ENCODE measurements at places on chromosomes 6 and 20.
A peak's percentile ranks its signal among the peaks of the same experiment; 100 is the strongest.

DNA sequence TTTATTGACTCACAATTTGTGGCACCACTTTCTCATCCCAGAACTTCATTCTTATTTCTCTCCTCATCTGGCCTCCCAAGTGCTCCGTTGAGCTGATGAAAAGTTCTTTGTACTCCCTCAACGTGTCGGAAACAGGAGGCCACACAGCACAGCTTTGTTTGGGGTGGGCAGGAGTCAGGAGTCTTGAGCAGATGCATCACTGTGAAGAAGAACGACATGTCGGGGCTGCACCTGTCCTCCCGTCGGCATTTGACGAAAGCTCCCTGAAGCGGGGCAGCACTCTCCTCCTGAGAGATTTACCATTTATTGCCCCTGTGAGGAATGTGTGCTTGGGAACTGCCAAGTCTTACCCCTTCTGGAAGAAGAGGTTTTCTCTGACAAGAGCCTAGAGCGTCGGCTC lies 28.1 kb downstream of the TAF8 start:
- DNase-seq, result no peak

GRCh38 chr6:8642131-8642530 lies 206.8 kb upstream of the SLC35B3 start:
- no peak for DNase-seq

GRCh38 chr6:1385129-1386037 lies 4.0 kb upstream of the FOXF2 start:
- DNase-seq, result no peak

- DNase-seq, result no peak
These were observed 9.2 kb upstream of the BPIFB6 start for GRCh38 chr20:33022289-33022688.

- DNase-seq, result no peak
These were observed 89.3 kb downstream of the RNASET2 start for GRCh38 chr6:166866839-166867637.

DNA sequence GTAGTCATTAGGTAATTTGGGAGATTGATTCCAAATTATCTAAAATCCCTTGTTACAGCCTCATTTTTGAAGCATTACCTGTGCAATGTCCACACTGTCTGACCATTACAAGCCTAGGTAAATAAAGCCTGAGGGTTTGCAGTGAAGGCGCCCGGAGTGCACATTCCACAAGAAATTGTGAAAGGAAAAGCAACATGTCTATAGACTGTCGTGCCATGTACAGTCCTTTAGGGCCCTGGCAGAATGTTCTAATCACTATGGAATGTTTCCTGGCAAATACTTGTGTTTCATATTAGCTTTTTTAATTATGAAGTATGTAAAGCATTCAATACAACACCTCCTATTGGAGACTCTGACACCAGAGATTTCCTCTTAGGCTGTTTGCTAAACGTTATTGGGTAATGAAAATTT lies 28.9 kb downstream of the PREP start:
- no peak for DNase-seq

DNA sequence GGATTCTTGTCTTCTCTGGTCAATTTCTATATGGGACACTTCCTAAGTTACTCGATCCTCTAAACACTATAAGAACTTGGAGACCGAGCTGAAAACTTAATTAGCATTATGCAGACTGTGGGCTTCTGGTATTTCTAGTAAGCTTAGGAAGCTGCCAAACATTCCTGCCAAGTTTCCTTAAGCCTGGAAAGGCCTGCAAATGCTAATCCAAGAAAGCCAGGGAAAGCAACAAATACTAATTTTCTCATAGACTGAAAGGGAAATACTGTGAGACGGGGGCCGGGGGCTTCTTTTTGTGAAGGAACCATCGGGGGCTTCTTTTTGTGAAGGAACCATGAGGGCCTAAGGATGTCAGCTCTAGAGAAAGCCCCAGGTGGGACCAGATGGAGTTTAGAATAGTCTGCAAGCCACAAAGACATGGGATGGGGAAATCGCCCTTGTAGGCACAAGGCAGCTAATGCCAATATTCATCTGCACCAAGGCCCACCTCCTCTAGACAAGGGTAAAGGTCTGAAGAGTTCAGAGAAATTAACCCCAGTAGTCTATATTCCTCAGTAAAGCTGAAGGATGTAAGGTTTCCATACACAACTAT lies 332.4 kb upstream of the PRDM1 start:
- no peak for DNase-seq

DNA sequence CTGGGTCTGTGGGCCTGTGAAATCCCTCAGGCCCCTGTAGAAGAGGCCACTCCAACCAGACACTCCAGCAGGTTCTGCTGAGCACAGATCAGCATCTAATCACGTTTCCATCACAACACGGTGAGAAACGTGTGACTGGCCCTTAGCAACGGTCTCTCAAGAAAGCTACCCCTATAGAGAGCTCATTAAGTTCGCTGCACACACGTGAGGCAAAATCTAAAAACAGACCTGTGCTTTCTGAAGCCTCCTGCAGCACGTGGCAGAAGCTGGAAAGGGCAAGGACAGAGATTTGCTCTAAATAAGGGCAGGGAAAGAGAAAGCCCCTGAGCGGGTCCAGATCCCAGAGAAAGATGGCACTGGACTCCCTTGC lies 56.5 kb downstream of the GPR6 start:
- DNase-seq, result no peak

- no peak for DNase-seq
These were observed 107.4 kb downstream of the B3GAT2 start for GRCh38 chr6:70849348-70850069.

- no peak for DNase-seq
These were observed 252.7 kb downstream of the KHDC1L start for GRCh38 chr6:72972579-72972978.

DNA sequence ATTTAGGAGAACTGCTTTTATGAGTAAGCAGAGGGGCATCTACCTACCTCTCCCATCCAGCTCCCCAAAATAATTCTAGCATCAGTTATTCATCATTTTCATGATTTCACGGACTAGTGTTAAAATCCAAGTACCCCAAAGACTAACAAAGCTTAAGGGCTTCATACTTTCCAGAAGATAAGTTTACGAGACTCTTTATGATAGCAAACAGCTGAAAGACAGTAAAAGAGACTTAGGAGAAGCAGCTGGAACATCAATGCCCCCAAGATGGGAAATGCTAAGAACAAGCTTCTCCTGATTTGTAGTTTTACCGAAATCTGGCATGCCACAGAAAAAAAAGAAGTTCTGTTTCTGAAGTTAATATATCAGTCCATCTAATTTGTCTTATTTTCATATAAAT lies 70.0 kb downstream of the COL12A1 start:
- no peak for DNase-seq

DNA sequence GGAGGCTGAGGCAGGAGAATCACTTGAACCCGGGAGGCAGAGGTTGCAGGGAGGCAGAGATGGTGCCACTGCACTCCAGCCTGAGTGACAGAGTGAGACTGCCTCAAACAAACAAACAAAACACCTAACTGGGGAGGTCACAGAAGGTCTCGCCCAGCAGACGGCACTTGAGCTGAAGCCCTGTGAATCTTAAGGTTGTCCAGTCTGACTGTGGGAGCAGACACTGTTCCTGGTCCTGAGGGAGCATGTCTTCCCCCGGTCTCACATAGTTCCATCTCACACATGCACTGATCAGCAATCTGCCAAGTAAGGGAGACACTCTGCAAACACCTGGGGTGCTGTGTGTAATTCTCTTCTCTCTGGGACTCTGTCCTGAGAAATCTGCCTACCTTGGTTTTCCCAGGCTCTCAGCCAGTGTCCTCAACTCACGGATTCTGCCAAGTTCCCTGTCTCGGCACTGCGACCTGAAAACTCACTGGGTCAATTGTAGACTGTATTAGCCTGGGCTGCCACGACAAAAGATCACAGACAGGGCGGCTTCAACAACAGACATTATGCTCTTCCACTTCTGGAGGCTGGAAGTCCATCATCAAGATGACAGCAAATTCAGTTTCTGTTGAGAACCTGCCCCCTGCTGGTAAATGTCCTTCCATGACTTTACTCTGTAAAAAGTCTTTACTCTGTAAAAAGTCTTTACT lies 94.3 kb downstream of the JPH2 start:
- DNase-seq, result no peak

DNA sequence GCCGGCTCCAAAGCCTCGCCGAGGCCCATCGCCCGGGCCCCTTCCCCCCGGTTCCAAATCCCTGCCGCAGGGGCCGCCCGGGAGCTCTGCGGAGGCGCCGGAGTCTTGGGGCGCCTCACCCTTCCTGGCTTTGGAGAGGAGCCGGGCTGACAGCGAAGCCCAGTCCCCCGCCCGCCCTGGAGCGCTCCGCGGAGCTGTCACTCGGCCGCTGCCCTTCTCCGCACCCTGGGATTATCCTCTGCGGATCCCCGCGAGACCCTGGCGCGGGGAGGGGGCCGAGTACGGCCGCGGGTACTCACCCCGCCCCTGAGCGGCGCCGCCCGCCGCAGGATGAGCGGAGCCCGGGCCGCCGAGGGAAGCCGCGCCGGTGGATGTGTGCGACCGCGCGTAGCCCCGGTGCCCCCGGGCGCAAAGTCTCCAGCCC lies 343 bp downstream of the SNAP91 start:
- DNase-seq, result no peak

DNA sequence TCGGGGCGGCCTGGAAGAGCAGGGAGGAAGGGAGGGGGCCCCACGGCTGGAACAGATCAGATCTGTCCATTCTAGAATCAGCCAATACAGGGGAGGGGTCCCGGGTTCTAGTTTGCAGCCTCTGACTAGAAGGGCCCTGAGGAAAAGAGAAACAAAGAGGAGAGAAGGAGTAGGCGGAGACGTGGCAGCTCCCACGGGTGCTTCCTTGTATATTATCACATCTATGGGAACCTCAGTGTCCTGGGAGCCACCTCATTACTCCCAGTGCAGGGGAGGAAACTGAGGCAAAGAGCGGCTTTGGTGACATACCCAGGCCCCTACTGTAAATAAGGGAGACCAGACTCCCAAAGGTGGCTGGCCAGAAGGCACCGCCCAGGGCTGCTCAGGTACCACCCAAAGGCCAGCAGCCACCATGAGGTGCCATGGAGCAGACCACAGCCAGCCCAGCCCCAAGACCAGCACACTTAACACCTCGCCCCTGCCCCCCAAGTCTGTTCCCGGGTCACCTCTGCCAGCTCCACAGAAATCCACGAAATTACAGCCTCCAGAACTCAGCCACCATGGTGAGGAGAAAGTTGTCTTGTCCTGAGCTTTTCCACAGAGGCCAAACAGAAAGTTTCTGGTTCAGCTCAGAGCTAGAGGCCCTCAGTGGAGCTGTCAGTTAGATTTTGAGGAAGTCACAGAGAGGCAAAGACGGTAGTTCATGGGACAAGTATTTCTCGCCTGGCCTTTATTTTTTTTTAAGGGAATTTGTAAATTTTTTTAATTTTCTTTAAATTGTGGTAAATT lies 2.1 kb downstream of the ZC3H12D start:
- DNase-seq, result no peak

- DNase-seq, result no peak
These were observed 65.3 kb upstream of the KCNK16 start for GRCh38 chr6:39387785-39388184.

DNA sequence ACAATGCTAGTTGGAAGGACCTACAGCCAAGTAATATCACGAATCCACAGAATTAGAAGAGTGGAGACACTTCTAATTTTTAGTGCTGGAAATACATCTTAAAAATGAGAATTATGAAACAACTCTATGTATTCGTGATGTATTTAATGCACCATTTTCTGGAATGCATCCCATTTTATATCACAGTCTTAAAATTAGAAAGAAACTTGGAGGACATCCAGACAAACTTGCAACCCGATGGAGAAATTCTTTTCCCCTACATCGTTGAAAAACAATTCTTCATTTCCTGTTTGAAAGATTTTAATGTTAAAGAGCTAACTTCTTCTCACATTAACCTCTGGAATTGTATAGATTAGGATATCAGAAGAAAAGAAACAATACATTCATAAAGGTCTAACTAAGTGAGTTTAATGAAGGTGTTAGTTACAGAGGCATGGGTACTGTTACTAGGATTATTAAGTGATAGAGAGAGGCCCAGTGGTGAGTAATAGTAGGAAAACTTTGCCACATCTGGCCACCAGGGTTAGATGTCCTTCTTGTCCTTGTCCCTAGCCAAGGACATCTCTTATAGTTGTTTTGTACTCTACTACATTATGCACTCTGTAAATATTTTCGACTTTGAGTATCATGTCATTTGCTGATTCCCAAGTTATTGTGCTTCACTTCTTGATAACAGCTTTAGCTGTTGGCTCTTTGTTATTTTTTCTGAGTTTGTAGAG lies 502.4 kb upstream of the PTCHD4 start:
- DNase-seq, result no peak

- DNase-seq, result no peak
These were observed 127.5 kb downstream of the BTBD9 start for GRCh38 chr6:38512211-38512610.

GRCh38 chr6:146851837-146852236 lies 253.1 kb downstream of the ADGB start:
- peak; percentile 41 for DNase-seq

DNA sequence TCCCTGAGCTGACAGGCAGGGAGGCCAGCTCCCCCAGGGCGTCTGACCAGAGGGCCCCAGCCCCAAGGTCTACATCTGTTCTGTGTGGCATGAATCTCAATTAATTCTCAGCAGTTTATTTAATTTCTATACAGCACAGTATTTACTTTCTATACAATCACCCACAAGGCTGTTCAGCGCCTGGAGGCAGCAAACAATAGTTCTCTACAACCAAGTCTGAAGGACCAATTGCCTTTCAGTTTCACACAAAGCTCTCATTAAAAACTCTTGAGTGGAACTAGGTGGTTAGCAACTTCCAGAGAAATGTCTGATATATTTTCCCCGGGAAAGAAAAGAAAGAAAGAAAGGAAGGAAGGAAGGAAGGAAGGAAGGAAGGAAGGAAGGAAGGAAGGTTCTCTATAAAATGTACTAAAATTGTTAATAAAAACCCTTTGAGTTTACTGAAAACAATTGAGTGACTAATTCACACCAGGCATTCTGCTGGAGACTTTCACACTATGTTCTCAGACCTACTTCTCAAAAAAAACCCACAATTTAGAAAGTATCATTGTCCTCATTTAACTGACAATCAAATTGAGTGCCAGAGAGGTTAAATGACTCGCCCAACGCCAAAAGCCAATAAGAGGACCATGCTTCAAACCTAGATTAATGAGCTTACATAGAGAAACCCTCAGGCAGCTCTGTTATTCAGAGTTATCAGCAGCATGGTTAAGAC lies 62.5 kb downstream of the METTL24 start:
- no peak for DNase-seq

GRCh38 chr6:133114973-133115372 lies 126.2 kb upstream of the EYA4 start:
- no peak for DNase-seq

GRCh38 chr6:99002831-99003230 lies 55.1 kb upstream of the FBXL4 start:
- DNase-seq, result no peak

DNA sequence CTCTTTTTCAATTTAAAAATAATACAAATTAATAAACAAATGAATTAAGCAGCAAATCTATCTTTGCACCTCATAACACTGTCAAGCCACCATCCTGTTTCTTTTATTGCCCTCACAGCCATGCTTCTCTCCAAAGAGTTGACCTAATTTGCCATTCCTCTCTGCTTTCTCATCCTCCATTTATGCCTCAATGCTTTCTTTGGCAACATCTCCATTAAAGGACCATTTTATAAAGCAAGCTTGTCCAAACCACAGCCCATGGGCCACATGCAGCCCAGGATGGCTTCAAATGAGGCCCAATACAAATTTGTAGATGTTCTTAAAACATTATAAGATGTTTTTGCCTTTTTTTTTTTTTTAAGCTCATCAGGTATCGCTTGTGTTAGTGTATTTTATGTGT lies 26.4 kb upstream of the MEI4 start:
- no peak for DNase-seq

Measured in stimulated activated CD4-positive, alpha-beta T cell treated with anti-CD3 and anti-CD28 coated beads, Interleukin-15, amount 100 ng/mL, for 48 hours (primary cell).